IPS DF 19.7 (cell line): ENCODE measurements at places on chromosomes 7 and 10.

GRCh38 chr10:72340510-72341261 is 14.0 kb downstream of the DNAJB12 start:
- no peak for DNase-seq

GRCh38 chr10:10662716-10663408 is 354.8 kb upstream of the CELF2 start:
- no peak for DNase-seq

DNA sequence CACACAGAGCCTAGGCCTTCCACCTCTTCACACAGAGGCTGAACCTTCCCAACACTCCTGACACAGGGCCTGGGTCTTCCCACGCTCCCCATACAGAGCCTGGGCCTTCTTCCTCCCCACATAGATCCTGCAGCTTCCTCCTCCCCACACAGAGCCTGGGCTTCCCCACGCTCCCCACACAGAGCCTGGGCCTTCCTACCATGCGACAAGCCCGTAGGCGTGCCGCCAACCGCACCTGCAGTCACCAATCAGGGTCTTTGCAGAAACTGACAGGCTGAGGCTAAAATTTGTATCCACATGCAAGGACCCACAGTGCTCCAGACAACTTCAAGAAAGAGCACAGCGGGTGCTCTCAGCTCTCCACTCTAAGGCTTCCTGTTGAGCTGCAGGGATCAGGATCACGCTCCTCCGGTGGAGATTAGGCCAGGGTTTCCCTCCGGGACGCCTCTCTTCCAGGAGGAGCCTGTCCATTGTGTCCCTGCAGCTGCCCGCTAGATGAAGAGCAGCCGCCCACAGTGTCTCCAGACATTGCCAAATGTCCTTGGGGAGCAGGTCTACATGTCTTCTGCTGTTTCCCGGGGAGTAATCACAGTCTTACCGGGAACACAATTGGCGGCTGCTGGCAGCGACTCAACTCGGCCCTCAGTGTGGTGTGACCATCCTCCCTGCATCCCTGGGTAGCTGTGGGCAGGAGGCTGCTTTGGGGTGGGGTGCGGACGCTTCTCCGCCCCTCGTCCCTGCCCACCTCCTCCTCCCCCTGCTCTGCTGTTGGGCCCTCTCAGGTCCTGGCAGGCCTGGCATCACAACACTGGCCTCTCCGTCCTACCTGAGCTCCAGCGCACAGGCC is 9.7 kb downstream of the CFAP46 start:
- DNase-seq: no peak

DNA sequence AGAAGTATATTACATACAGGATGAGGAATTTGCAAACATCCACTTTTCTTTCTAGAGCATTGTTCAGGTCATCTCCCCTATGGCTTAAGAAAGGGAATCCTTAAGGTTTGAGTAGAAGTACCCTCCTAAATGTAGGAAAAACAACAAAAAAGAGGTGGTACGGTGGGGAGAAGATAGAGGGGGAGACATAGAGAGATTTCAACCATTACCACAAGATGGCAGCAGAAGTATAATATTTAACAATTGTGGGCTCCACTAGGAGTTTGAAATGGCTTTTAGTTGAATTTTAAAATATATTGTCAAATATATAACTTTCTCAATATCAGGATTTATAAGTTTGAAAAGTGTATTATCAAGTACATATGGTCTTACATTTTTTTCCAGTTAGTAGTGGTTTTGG is 72.7 kb upstream of the PRKG1 start:
- no peak for DNase-seq

DNA sequence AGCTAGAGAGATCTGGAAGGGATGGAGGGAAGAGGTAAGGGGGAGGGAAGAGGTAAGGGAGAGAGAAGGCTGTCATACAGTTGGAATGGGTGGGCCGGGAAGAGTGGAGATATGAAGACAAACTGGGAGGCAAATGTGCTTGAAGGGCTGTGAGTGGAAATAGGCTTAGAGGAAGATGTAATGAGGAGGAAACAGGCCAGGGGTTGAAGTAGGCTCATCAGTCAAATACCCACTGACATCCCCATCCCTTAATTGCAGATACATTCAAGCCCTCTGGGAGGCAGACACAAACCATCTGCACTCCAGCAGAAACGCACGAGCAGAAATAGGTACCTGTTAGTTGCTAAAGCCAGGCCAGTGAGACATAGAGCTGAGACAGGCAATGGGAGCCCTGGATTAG is 2.1 kb downstream of the SYNPO2L start:
- no peak for DNase-seq

DNA sequence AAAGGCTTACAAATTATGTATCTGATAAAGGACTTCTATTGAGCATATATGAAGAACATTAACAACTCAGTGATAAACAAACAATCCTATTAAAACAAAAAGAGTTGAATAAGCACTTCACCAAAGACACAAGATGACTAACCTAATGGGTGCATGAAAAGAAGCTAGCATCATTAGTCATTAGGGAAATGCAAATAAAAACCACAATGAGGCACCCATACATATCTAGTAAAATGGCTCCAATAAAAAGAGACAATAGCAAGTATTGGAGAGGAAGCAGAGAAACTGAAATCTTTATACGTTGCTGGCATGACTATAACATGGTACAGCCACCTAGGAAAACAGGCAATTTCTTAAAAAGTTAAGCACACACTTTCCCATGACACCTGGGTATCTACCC is 77.6 kb upstream of the ZMIZ1 start:
- no peak for DNase-seq
